ENCODE measurements at places on chromosomes 12 and 14. TPM values are rescaled to one million over a fixed set of nuclear protein-coding genes. Genes with fewer than 3 reads are reported as not detected.

The MAP3K9 gene
- total RNA-seq, result 9.4 TPM

The KRT79 gene
- 3.9 TPM for total RNA-seq

The ACOT4 gene
- 5.0 TPM for total RNA-seq

The OSBPL8 gene
- 82.7 TPM for total RNA-seq

The KRT80 gene
- total RNA-seq, result 3.0 TPM

The LALBA gene
- total RNA-seq, result not detected

The ARL1 gene
- total RNA-seq, result 77.5 TPM

DNA sequence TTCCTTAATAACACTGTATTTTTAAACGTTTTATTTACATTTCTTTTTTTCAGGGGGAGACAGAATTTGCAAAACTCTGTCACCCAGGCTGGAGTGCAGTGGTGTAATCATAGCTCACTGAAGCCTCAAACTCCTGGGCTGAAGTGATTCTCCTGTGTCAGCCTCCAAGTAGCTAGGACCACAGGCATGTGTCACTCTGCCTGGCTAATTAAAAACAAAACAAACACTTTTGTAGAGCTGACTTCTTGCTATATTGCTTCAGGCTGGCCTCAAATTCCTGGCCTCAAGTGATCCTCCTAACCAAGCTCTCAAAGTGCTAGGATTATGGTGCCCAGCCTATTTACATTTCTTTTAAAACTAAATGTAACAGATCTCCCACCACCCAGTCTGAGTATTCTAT, 12.7 kb downstream of the CPSF6 start:
- no peak overlapping the region for H3K27ac ChIP-seq
- H3K36me3 ChIP-seq, result peaks cover 33% of the 10 kb centered on the region
- H3K4me3 ChIP-seq, result no peak overlapping the region
- peaks cover 43% of the 10 kb centered on the region for H3K4me1 ChIP-seq

- peaks cover 32% of the 10 kb centered on the region for H3K4me1 ChIP-seq
- H3K36me3 ChIP-seq, result no peaks in the 10 kb centered on the region
- H3K4me3 ChIP-seq, result no peak overlapping the region
- peaks cover 21% of the 10 kb centered on the region for H3K27me3 ChIP-seq
- no peak overlapping the region for H3K27ac ChIP-seq
Measured at GRCh38 chr12:51873251-51873994, 14.5 kb upstream of the ANKRD33 start.

- H3K27ac ChIP-seq, result no peak overlapping the region
- H3K36me3 ChIP-seq, result no peaks in the 10 kb centered on the region
- H3K27me3 ChIP-seq, result no peaks in the 10 kb centered on the region
- DNase-seq, result no peak
- no peak overlapping the region for H3K4me3 ChIP-seq
- H3K4me1 ChIP-seq, result no peaks in the 10 kb centered on the region
Measured at GRCh38 chr14:71523630-71524319, 408.5 kb upstream of the RGS6 start.

DNA sequence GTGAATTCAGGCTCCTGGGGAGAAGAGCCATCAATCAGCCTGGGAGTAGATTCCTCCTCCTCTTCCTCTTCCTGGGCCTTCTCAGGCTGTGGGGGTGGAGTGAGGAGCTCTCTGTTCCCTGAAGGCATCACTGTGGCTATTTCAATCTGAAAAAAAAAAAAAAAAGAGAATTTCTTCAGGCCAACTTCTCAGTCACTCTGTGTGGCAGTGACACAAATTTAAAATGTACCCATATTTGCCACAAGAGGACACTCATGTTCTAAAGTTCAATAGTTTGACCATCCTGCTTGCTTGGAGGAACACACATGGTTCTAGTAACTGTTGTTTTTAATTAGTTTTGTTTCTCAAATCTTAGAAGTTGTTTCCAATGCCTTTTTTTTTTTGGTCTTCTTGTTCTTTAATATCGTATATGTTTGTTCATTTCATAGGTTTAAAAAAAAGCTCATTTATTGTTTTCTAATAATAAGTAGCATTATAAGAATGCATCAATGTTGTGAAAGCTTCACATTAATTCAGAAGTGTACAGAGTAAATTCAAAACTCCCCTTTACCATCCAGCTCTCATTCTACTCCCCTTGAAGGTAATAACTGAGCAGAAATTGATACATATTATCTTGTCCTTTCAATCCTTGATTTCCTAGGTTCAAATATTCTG, 23.3 kb upstream of the CCER1 start:
- H3K4me3 ChIP-seq, result no peak overlapping the region
- no peak overlapping the region for H3K27ac ChIP-seq
- no peaks in the 10 kb centered on the region for H3K27me3 ChIP-seq
- no peaks in the 10 kb centered on the region for H3K4me1 ChIP-seq
- H3K36me3 ChIP-seq, result no peaks in the 10 kb centered on the region
- no peak for DNase-seq

- peaks cover 10% of the 10 kb centered on the region for H3K27me3 ChIP-seq
- H3K4me1 ChIP-seq, result no peaks in the 10 kb centered on the region
- H3K27ac ChIP-seq, result no peak overlapping the region
Measured at GRCh38 chr12:21769307-21769706, 5.2 kb downstream of the KCNJ8 start.

DNA sequence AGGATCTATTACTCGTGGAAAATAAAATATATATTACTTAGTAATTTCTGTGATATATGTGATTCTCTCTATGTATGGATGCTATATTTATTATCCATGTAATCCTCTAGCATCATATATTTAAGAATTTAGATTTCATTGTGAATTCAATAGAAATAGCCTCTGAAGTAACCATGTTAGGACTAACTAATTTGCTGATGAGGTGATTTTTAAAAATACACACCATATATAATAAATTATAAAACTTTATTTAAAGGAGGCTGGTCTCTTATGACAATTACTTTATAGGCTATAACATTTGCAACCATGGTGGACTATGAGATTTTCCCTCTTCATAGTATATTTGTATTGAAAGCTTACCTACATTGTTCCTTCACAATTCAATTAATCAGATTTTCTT, 424.9 kb upstream of the MGAT4C start:
- H3K27me3 ChIP-seq, result no peaks in the 10 kb centered on the region
- H3K27ac ChIP-seq, result no peak overlapping the region
- no peaks in the 10 kb centered on the region for H3K36me3 ChIP-seq
- no peak overlapping the region for H3K4me3 ChIP-seq
- H3K4me1 ChIP-seq, result no peaks in the 10 kb centered on the region
- DNase-seq, result no peak

DNA sequence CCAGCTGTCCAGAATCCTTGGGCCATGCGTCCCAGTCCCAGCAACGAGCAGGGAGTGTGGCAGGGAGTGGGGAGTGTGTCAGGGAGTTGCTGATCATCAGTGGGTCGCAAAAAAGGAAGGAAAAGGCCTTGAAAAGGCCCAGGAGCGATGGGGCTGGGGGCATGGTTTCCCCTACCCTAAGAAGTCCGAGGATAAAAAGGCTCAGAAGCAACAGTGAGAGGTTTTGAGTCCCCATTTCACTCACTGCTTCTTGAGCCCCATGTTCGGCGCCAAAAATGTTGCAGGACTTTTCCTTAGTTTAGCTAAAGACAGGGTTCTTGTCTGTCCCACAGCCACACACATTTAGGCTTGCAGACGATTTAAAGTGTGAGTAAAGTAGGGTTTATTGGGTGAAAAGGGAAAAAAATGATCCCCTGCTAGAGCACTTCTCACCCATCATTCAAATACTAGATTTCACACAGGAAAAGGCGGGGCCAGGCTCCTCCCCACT, 189.5 kb downstream of the KCNC2 start:
- no peak for DNase-seq
- H3K4me3 ChIP-seq, result no peak overlapping the region
- no peak overlapping the region for H3K27ac ChIP-seq
- no peaks in the 10 kb centered on the region for H3K4me1 ChIP-seq

DNA sequence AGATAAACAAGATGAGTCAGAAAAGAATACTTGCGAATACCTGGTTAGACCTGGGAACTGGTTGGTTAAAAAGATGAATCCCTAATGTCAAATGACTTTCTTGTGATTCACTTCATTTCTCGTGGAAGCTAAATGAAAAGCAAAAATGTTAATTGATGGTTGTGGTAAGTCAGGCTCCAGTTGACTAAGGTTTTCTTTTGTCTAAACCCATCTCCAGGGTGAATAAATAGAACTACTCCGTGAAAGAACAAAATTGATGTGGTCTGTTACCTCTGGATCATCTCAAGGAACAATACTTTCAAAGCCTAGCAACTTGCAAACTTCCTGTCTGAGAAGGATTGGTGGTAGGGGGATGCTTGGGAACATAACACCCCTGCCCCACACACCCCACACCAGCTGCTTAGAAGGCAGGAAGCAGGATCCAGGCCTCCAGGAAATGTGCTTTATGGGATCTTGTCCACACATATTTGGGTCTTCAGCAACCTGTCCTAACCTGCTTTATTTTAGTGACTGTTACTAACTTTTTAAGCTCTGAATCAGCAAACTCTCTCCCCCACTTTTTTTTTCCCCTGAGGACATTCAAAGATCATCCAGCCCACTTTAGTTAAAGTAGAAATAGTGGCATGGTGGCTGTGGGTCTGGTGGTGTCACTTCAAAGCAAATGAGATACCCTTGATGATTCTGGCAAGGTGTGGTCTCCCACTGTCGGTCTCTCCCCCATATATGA, 60.4 kb upstream of the PTHLH start:
- no peak overlapping the region for H3K27ac ChIP-seq
- H3K4me1 ChIP-seq, result no peaks in the 10 kb centered on the region
- no peak overlapping the region for H3K4me3 ChIP-seq
- no peaks in the 10 kb centered on the region for H3K36me3 ChIP-seq
- no peaks in the 10 kb centered on the region for H3K27me3 ChIP-seq

DNA sequence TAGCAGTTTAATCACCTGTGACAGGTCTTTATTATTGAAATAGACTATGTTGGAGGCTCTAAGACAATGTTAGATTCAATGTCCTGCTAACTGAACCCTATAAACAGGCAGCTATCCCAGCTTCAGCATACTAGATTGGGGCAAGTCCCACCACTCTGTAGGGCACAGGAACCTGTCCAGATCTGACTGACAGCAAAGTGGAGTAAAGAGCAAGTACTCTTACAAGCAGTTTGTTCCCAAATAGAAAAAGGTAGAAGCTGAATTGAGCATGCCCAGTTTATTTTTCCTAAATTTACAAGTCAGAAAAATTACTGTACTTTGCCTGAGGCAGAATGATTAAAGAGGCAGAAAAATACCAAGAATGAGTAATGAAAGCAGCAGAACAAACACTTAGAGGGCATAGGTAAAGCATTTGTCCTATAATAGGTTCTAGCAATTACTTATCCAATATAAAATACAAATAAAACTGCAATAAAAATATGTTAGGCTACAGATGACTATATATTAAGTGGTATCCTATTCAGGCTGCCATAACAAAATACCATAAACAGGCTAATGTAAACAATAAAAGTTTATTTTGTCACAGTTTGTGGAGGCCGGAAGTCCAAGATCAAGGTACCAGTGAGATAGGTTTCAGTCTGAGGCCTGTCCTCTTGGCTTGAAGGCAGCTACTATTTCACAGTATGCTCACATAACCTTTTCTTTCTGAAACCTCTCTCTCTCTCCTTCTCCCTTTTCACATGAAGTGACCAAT, 868.2 kb downstream of the C12orf50 start:
- no peak overlapping the region for H3K27ac ChIP-seq
- H3K4me1 ChIP-seq, result no peaks in the 10 kb centered on the region
- no peaks in the 10 kb centered on the region for H3K27me3 ChIP-seq
- no peak overlapping the region for H3K4me3 ChIP-seq
- no peaks in the 10 kb centered on the region for H3K36me3 ChIP-seq
- no peak for DNase-seq

DNA sequence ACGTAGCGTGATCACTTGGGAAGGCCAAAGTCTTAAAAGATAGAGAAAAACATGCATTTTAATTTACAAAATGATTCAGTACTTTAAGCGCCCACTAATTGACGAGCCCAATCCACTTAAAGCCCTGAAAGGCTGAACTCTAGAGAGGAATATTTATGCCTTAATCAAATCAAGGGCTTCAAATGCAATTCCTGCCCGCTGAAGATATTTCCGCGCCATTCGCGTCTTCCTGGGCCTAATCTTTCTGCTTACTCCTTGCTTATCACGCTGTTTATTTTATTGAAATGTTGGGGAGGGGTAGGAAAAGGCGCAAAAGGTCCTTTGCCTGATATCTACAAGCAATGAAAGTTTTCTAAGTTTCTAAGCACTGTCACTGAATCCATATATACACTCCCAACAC, 4.0 kb downstream of the TBX3 start:
- H3K4me3 ChIP-seq, result peak overlapping the region; percentile 66
- peak overlapping the region; percentile 90 for H3K27ac ChIP-seq

- no peaks in the 10 kb centered on the region for H3K4me1 ChIP-seq
- no peak for DNase-seq
- no peaks in the 10 kb centered on the region for H3K36me3 ChIP-seq
- no peak overlapping the region for H3K27ac ChIP-seq
- no peaks in the 10 kb centered on the region for H3K27me3 ChIP-seq
- H3K4me3 ChIP-seq, result no peak overlapping the region
Measured at GRCh38 chr14:67232066-67232465, 9.2 kb upstream of the PALS1 start.

- peaks cover 17% of the 10 kb centered on the region for H3K4me1 ChIP-seq
- H3K4me3 ChIP-seq, result peak overlapping the region; percentile 56
- no peak for DNase-seq
- peaks cover 57% of the 10 kb centered on the region for H3K27me3 ChIP-seq
- H3K27ac ChIP-seq, result no peak overlapping the region
Measured at GRCh38 chr14:69483765-69484443, 624 bp upstream of the PLEKHD1 start.

GRCh38 chr12:3090240-3091037, 13.3 kb downstream of the TSPAN9 start:
- no peak overlapping the region for H3K27ac ChIP-seq
- H3K27me3 ChIP-seq, result no peaks in the 10 kb centered on the region
- peaks cover 25% of the 10 kb centered on the region for H3K4me1 ChIP-seq
- no peak overlapping the region for H3K4me3 ChIP-seq
- no peaks in the 10 kb centered on the region for H3K36me3 ChIP-seq

GRCh38 chr14:105473033-105473676, 1.5 kb upstream of the CRIP2 start:
- H3K27me3 ChIP-seq, result peaks cover 7% of the 10 kb centered on the region
- H3K36me3 ChIP-seq, result peaks cover 19% of the 10 kb centered on the region

DNA sequence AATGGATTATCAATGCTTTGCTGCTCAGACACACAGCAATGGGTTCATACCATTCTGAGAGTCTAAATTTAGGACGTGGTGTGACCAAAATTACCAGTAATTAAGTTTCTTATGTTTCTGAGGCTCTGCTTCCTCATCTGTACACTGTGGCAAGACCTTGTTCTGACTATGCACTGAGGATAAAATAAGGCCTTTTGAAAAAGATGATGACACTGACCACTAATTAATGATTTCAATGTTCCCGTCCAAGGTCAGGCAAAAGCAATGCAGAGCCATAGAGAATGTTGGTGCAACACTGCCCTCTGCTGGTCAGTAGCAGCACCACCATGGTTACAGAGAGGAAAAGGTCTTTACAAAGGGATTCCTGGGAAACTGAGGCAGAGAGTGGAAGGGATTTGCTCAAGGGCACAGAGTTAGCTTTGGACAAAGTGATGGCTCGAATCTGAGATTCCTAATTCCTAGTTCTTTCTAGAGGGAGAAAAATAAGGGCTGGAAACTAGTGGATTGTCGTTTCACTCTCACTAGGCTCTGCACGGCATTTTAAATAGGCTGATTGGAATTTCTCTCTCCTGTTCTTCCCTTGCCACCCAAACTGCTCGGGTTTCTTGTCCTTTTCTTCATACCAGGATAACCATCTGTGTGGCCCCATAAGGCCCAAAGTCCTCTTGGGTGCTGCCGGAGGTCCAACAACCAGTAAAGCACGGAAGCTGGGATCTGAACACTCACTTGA, 22.3 kb upstream of the P2RX7 start:
- H3K27ac ChIP-seq, result no peak overlapping the region
- no peak for DNase-seq
- no peak overlapping the region for H3K4me3 ChIP-seq
- no peaks in the 10 kb centered on the region for H3K36me3 ChIP-seq

Data from lower lobe of right lung (tissue), 2 donors.